T-cell (primary cell): ENCODE measurements at places on chromosomes 4 and X. TPM values are rescaled to one million over a fixed set of nuclear protein-coding genes. Genes with fewer than 3 reads are reported as not detected.
A peak's percentile ranks its signal among the peaks of the same experiment; 100 is the strongest.

DNA sequence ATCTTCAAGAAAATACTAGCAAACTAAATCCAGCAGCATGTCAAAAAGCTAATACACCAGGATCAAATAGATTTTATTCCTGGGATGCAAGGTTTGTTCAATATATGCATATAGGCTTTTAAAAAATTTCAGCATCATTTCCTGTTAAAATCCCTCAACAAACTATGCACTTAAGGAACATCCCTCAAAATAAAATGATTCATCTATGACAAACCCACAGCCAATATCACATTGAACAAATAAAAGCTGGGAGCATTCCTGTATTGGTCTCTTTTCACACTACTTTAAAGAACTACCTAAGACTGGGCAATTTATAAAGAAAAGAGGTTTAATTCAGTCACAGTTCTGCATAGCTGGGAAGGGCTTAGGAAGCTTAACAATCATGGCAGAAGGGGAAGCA is 726.7 kb downstream of the GRXCR1 start:
- no peak for DNase-seq

DNA sequence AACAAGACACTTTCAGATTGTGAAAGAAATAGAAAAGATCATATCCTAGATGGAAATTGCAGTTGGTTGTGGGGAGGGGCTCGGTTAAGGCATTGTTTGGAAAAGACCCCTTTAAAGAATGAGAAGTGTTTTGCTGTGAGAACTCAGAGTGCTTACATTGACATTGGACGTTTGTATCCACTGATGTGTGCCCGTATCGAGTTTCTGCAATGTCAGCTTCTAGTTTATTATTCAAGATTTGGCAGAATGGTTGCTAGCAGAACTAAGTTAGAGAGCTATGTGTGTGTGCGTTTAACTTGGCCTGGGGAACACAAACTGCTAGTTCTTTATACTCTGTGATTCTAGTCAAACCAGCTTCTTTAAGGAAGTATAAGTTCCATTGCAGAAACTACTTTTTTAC is 2702.5 kb downstream of the PCDH7 start:
- no peak for DNase-seq

GRCh38 chr4:158933236-158933635 is 164.4 kb downstream of the FNIP2 start:
- DNase-seq, result no peak

Gene SMAD1
- 1.2 TPM for total RNA-seq

Gene FATE1
- not detected for total RNA-seq

DNA sequence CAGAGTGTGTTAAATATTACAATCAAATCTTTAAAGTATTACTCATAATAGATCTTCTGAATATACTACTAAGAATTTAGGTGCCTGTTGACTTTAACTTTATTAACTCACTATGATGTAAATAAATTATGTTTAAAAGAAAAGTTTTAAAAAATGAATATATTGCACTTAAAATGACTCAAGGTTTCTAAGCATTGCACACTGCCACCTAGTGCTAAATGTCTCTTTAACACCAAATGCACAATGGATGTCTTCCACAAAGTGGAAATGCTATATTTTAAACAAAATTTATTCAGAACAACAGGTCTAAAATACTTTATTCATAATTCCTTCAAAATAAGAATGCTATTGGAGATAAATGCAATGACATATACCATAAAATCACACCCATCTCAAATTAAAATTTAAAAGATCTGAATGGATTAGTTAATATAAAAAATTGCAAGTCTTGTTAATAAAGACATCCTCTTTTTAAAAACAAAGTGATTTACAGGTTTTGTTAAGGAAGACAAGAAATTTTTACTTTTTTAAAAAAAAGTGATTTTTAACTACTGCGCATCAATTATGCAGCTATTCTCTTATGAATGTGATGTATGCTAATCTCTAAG is 5.5 kb downstream of the INPP4B start:
- DNase-seq, result peak; percentile 4

Gene PNMA6A
- total RNA-seq, result 0.54 TPM

Gene CXorf65
- total RNA-seq, result 33.8 TPM

GRCh38 chr4:173269280-173269679 is 64.9 kb downstream of the HMGB2 start:
- no peak for DNase-seq

GRCh38 chrX:53047228-53047627 is 1.4 kb upstream of the GPR173 start:
- no peak for DNase-seq

DNA sequence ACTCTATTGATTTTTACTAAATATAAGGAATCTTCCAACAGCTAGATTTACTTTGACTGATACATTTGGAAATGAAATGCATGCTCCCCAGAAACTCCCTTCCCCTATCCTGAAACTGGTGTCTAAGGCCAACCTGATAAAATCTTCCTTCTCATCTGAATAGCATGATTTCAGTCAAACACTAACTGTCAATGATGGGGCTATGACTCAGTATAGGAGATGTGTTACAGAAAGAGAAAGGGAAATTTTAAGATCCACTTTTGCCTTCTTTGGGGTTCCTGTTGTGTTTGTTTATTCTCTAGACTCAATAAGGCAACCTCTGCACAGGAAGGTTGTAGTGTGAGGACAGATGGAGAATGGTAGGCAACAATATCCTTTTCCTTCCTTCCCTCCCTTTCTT is 160.7 kb downstream of the MOSPD2 start:
- DNase-seq, result no peak

DNA sequence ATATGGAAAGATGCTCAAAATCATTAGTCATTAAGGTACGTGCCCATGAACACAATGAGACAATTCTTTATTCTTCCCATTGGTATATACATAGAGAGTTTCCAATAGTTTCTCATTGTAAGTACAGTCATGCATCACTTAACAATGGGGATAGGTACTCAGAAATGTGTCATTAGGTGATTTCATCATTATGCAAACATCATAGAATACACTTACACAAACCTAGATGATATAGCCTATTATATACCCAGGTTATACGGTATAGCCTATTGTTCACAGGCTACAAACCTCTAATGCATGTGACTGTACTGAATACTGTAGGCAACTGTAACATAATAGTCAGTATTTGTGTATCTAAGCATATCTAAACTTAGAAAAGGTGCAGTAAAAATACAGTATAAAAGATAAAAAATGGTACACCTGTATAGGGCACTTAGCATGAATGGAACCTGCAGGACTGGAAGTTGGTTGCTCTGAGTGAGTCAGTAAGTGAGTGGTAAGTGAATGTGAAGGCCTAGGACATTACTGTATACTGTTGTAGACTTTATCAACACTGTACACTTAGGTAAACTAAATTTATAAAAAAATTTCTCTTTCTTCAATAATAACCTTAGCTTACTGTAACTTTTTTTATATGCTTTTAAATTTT is 49.6 kb downstream of the KLHL13 start:
- DNase-seq, result no peak

Gene CT47C1
- not detected for total RNA-seq

- peak; percentile 24 for DNase-seq
These were observed 64.3 kb upstream of the CCDC160 start for GRCh38 chrX:134172588-134173259.

- DNase-seq, result no peak
These were observed 192.1 kb downstream of the SPRY1 start for GRCh38 chr4:123588631-123589241.

- DNase-seq, result no peak
These were observed 426.3 kb downstream of the GPM6A start for GRCh38 chr4:175385797-175386196.

- DNase-seq, result no peak
These were observed 43.5 kb upstream of the CITED1 start for GRCh38 chrX:72349190-72349589.

Gene KLHL4
- total RNA-seq, result 0.20 TPM

Gene TBC1D1
- total RNA-seq, result 58.1 TPM

Gene HSFX3
- total RNA-seq, result not detected

DNA sequence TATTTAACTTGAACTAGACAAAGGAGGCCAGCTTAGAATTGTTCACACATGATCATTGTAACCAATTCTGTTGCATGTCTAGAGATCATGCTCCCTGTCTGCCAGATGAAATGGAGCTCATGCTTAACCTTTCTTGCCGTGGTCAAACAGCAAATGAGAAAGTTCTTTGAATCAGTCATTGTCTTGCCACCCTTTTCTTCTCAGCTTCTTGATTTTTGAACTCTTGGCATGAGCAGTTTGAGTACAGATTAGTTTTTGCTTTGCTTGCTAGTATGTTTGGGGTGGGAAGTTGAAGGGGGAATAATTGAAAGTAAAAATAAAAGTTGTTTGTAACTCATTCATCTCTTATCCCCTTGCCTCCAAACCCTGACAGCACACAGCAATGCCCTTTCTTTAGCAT is 4.7 kb downstream of the MTM1 start:
- no peak for DNase-seq

DNA sequence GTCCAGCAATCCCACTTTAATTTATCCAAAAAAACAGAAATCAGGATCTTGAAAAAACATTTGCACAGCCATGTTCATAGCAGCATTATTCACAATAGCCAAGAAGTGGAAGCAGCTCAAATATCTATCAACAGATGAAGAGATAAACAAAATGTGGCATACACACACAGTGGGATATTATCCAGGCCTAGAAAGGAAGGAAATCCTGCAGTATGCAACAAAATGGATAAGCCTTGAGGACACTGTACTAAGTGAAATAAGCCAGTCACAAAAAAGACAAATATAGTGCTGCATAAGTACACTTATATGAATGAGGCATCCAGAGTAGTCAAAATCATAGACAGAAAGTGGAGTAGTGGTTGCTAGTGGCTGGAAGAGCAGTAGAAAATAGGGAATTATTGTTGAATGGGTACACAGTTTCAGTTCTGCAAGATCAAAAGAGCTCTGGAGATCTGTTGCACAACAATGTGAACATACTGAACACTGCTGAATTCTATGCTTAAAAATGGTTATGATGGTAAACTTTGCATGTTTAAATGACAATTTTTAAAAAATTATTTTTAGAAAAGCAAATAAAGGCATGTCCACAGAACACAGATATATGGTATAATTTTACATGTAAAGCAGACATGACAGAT is 25.6 kb downstream of the CHM start:
- DNase-seq, result no peak

Gene P2RY8
- 182 TPM for total RNA-seq

Gene WFS1
- 5.1 TPM for total RNA-seq

DNA sequence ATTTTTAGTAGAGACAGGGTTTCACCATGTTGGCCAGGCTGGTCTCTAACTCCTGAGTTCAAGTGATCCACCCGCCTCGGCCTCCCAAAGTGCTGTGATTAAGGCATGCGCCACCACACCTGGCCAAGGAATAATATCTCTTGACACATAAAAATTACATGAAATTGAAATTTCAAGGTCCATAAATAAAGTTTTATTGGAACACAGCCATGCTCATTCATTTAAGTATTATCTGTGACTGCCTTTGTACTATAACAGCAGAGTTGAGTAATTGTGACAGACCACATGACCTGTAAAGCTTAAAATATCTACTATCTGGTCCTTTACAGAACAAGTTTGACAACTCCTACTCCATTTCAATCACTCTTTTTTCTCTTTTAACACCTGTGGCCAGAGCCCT is 17.8 kb upstream of the EGFL6 start:
- no peak for DNase-seq

- DNase-seq, result no peak
These were observed 13.7 kb downstream of the PPP2R3B start for GRCh38 chrX:372856-373640.

DNA sequence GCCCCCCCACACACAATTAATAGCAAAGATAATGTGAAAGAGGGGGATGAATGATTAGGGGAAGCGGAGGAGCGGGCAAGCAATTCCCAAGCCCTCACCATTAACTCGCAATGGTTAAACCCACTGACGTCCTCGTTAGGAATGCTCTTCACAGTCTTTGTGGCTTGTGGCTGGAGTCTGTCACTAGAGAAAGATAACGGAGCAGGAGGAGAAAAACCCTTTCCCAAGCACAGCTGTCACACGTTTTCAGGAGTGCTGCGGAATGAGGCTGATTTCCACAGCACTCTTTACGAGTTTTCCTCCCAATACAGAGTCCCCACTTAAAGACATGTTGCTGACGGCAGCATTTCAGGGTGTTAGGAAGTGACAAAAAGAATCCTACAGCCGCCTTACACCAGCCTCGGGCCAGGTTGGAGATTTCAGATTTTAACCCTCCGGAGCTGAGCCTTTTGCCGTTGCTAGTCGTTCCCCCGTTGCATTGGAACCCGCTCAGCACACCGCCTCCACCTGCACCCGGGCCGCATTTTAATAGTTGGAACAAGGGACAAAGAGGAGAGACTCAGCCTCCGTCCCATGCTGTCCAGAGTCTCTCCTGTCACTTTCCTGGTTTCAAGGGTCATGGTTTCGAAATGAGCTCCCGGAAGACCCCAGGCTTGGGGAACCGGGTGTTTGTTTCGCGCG is 92.2 kb downstream of the GEMIN8 start:
- no peak for DNase-seq

- no peak for DNase-seq
These were observed 130.4 kb downstream of the MSL3 start for GRCh38 chrX:11888421-11888820.

DNA sequence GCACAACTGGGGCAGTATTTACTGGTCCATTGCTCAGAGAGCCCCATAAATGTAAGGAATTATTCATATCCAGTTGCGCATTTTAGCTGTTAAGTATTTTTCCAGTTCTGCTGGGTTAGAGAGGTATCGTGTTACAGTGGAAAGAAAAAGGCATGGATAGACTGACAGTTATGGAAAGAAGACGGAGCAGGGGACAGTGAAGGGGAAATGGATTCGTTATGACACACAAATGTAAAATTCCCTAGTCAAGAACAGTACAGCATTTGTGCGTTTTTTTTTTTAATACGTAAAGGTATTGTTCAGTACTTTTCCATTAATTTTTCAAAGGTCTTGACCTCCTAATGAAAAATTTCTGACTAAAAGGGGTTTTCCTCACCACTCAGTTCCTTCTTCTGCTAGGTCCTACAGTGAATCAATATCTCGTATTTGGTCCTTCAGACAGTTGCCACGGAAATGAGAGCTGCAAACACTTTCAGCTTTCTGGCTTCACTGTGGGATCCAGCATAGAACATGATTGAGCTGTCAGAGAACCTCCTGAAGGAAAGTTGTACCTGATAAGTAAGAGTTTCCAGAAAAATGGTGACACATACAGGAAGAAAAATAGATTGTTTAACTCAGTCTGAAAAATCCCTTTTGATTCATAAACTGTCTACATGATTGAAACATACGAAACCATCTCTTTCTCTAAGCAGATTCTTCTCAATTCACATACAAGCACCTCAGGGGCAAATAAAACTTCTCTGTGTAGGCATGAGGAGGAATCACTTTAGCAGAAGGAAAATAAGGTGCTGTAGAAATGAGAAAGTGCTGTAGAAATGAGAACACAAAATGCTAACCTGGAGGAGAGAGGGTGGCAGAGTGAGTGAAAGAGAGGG is 21.8 kb upstream of the BBS12 start:
- DNase-seq, result no peak
